ENCODE measurements at places on chromosomes 2 and 18.

- DNase-seq, result no peak
Measured at GRCh38 chr2:180099308-180099707, 92.2 kb upstream of the CWC22 start.

DNA sequence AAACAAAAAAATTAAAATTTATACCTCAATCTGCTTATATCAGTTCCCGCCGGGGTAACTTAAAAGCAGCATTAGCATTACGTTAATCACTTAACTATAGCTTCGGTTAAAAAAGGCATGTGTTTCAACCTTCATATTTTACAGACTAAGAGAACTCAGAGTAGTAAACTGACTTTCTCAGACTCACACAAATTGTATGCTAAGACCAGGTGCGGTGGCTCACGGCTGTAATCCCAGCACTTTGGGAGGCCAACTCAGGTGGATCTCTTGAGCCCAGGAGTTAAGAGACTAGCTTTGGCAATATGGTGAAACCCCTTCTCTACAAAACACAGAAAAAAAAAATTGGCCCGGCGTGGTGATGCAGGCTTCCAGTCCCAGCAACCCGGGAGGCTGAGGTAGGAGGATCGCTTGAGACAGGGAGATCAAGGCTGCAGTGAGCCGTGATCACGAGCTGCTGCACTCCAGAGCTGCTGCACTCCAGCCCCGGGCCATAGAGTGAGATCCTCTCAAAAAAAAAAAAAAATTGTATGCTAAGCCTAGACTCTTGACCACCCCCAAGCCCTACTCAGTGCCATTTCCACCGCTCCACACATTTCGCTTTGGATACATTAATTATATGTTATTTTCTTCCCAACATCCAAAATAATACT, 2.4 kb downstream of the HNRNPLL start:
- no peak for DNase-seq

DNA sequence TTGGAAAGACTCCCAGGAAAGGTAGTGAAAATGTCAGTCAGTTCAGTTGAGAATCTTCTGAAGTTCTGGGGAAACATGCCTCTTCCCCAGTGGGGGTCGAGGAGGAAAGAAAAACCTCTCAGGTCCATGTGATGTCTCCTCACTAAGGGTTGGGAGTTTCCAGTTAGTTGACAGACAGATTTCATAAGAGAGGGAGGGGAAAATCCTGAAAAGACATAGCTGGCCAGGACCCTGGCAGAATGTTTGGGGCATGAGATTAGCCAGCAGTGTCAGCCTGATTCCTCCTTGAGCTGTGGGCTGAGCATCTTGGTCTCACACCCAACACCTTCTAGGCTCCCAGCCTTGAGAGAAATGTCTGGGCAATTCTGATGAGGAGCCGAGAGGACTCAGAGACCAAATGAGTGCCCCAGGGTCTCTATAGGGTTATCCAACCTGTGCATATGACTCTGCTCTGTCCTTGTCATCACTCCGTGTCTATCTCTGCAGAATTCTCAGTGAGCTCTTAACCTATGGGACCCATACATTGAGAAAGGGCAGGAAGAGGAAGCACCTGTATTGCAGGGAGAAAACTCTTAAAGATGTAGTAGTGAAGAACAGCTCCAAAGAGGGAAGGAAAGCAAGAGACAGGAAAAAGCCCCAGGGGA, 13.9 kb downstream of the BMP10 start:
- no peak for DNase-seq

- no peak for DNase-seq
Measured at GRCh38 chr2:45494275-45494977, 116.6 kb downstream of the SRBD1 start.

Measured in activated naive CD8-positive, alpha-beta T cell treated with anti-CD3 and anti-CD28 coated beads for 36 hours (primary cell).